Body of pancreas (tissue), 4 donors: ENCODE measurements at places on chromosomes 1 and 21.

GRCh38 chr1:102901996-102902395 is 206.3 kb downstream of the COL11A1 start:
- no peak for DNase-seq

- DNase-seq: no peak
These were observed 20.4 kb upstream of the SRSF4 start for GRCh38 chr1:29202053-29202452.

- no peak for DNase-seq
These were observed 10.3 kb downstream of the KCNN3 start for GRCh38 chr1:154859786-154860155.

- DNase-seq: no peak
These were observed 82.9 kb upstream of the ARTN start for GRCh38 chr1:43850591-43851233.

DNA sequence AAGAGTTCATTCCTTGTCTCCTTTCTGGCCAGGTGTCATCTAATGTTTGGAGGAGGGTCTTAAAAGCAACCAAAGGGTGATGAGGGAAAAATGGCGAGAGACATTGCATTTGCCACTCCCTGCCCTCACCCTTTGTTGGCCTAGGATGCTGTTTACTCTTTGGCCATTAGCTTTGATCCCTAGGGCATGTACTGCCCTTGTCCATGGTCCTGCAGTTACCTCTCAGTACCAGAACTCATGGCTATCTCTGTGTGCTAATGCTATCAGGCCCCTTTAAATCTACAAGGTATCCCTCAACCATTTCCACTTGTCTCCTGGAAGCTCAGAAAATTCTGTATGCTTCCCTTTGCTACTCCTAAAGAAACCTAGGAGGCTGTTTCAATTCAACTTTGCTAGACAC is 424.8 kb upstream of the PLXNA2 start:
- no peak for DNase-seq

GRCh38 chr1:115506924-115507589 is 134.7 kb upstream of the VANGL1 start:
- peak; percentile 12 for DNase-seq

DNA sequence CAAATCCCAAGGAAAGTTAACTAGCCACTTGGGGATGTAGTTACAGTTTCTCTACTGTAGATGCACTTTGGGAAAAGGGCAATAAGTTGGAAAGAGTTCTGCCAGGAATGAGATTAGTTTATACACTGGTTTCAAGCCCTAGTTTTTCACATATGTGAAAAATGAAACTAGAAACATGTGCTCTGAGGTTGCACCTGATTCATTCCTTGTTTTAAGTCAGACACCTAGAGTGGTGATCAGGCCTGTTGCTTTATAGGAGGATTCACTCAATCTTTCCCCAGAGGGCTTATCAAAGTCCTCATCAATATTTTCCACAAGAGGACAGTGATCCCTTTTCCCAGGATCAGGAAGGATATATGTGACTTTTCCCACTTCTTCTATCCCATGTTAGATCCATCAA is 515.9 kb upstream of the PKN2 start:
- DNase-seq: no peak
